Bronchial epithelial cell (primary cell): ENCODE measurements at places on chromosomes 1 and 21.

DNA sequence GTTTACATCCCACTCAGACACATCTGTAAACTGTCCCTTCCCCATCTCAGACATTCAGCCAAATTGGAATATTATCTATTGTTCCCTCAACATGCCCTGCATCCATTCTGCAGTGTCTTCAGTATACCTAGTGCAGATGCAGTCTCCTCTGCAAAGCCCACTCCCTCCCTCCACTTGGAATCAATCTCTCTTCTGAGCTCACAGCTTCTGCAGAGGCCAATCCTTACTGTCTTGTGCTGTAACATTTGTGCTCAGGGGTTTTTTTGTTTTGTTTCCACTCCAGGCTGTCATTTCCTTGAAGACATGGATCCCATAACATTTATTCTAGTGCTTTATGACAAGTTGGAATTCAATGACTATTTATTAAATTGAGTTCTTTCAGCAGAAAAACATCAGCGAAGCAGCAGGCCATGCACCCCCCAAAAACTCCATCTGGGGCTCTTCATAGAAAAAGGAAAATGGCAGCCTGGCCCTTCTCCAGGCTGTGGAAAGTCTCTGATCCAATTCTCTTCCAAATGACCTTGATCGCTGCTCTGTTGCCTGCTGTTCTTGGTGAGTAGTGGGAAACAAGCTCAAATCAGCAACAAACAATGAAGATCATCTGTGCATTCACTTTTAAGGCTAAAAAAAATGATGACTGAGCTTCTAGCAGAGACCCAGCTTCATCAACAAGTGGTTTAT is 8.7 kb downstream of the C4BPA start:
- no peak for DNase-seq

DNA sequence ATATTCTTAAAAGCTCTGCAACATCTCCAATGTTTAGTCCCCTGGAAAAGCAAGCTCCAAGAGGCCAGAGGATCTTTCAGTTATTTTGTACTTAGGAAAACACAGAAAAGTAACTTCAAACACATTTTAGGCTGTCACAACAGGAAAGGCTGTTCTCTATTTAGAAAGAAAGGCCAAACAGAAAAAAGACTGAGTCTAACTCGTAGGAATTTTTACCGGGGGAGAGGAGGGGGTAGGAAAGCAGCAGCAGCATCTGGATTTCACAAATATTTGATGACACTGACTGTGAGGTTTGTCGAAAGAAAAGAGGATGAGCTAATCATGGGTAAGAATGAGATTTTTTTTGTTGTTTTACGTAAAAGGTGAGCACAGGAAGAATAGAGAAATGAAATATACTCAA is 107.1 kb downstream of the EIF4G3 start:
- no peak for DNase-seq

- DNase-seq: no peak
Measured at GRCh38 chr1:174874331-174875053, 125.3 kb upstream of the CACYBP start.

- no peak for DNase-seq
Measured at GRCh38 chr1:4951601-4952000, 297.2 kb downstream of the AJAP1 start.

DNA sequence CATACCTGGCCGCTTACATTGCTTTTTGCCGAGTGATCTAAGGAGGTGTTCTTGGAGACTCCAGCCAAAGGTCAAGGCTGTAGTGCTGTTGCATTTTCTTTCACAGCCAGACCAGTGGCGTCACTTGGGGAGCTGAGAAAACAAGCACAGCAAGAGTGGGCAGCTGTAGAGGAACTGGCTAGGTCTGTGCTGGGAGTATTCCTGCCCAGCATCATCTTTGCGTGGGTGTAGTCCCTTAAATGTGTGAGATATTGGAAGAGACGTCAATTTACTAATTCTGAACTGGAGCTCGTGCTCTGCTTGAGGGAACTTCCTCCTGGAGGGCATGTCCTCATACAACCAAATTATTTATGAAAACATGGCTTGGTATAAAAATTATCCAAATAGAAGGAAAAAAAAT is 10.2 kb downstream of the UBIAD1 start:
- DNase-seq: no peak

- no peak for DNase-seq
Measured at GRCh38 chr1:3656450-3657095, 4.3 kb downstream of the TP73 start.

DNA sequence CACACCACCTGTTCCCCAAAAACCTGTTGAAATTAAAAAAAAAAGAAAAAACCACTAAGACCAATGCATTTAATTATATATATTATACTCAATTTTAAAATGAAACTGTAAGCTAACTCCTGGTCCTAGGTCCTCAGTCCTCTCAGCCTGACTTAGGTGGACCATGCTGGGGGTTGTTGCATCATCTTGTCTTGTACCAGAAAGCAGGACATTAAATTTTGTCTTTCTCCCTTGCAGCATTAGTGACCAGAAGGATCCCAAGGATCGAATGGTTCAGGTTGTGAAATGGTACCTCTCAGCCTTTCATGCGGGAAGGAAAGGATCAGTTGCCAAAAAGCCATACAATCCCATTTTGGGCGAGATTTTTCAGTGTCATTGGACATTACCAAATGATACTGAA is 97.6 kb downstream of the NRDC start:
- DNase-seq: no peak

- DNase-seq: peak; percentile 55
Measured at GRCh38 chr1:224873434-224874369, 55.8 kb upstream of the DNAH14 start.

DNA sequence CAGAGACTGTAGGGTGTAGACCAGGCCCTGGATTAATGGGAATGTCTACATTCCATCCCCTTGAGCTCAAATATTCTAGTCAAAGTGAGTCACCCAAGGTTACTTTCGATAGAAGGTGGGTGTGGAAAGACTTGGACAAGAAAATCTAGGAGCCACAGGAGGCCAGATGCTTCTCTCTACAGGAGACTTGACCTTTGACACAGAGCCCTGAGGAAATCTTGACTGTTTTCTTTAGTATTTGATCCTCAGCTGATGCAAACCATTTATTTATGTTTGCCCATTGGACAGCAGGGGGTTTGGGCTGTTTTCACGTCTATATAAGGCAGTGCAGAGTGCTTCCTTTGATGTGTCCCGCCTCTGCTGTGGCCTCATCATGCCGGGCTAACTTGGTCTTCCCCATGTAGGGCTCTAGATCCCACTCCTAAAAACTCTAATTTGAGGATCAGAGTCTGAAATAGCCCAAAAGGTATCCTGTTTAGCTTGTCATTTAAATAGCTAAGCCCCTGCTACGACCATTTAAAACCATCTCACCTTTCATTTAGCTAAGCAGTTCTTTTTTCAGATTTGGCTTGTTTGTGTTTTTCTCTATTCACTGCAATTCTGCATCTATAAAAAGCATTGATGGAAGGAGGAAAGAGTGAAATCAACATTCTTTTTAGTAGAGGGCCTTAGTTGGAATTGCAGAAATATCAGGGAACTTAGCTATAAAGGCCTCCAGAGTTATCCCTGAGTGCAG is 15.5 kb upstream of the MAP3K7CL start:
- peak; percentile 88 for DNase-seq

DNA sequence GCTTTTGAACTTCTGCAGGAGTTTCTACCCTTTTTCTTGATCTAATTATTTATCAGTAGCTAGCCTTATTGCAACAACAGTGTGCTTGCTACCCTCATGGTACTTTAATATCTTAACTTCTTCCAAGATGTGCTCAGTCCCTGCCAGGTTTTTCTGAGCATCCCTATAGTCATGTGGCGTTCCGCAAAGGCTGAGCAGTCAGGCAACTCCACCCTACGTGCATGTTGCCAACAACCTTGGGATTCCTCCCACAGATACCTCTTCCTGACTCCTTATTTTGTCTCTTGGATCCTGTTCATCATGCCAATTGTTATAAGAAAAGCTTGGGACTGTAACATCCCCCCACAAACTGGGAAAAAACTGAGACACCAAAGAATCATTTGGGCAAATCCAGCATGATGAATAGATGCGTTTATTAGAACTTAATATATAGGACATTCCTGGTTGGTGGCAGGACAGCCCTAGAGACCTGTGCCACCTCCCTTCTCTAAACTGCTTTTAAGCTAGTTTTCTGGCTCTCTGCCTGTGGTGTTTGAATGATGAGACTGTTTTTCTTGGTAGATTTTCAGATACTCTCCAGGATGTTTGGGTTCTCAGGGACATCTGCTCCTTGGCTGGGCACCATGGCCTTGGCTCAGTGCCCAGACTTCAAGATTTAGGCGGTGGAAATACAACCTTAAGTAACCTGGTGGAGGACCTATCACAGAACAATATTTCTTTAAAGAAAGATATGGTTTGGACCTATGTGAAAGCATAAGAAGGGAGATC is 27.1 kb upstream of the KCTD3 start:
- DNase-seq: no peak

DNA sequence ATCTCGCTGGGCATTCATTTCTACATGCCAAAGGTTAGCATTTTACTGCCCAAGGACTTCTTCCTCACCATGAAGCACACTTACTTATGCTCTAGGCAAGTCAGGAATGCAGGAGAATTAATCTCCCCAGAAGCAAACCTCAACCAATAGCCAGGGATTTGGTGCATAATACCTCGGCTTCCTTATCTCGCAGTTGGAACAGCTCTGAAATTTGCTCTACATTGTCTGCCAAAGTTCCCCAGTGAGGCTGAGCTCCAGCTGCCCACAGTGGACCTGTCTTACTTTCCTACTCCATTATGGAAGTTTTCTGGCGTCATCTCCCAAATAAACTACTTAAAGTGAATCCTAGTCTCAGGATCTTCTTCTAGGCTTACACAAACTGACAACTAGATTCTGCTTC is 57.6 kb upstream of the PPM1J start:
- DNase-seq: no peak

- no peak for DNase-seq
Measured at GRCh38 chr21:24450119-24450518, 1157.2 kb downstream of the MRPL39 start.

DNA sequence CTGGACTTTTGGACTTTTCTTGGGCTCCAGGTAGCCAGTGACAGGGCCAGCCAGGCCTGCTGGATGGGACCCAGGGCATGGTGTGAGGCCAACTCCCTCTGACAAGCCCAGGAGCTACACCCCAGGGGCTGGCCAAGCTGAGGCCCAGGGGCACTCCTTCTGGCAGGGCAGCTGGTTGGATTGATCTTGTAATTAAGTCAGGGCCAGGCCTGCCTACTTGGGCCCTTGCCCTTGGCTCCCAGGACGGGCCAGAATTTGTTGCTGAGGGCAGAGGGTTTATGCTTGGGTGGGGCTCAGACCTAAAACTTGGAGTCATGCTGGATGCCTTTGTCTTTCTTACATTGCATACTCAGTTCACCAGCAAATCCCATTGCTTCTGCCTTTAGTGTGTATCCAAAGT is 20.7 kb downstream of the KCNA2 start:
- no peak for DNase-seq

- DNase-seq: no peak
Measured at GRCh38 chr21:37550157-37550556, 183.6 kb downstream of the DYRK1A start.

DNA sequence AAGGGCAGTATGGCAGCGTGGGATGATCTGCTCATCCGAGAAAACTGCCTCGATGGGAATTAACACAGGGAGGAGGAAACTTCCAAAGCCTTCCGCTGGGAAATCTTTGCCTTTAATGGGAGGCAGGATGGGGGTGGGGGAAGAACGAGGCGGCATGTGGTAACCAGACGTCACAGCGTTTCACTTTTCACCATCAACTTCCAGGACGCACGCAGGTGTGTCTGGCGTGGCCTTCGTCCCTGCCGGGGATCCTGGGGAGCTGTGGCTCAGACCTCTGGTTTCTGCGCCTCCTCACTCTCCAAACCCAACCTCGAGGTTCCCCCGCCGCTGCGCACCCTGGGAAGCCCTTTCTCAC is 282 bp downstream of the RSPH1 start:
- peak; percentile 24 for DNase-seq

GRCh38 chr1:153260585-153261280 is 1.2 kb downstream of the LORICRIN start:
- DNase-seq: peak; percentile 3

DNA sequence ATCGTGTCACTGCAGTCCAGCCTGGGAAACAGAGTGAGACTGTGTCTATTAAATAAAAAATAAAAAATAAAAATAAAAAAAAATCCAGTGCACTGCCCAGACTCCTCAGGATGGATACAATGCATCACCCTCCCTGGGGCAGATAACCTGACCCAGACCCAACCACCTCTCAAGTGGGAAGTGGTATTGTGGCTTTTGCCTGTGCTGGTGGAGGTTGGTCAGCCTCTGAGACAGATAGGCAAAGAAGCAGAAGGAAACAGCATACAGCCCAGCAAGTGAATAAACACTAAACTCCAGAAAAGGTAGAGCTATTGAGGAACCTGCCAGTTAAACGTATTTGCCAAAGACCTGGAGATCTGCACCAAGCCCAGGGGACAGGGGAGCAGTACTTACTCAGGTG is 22.0 kb downstream of the HHIPL2 start:
- no peak for DNase-seq

DNA sequence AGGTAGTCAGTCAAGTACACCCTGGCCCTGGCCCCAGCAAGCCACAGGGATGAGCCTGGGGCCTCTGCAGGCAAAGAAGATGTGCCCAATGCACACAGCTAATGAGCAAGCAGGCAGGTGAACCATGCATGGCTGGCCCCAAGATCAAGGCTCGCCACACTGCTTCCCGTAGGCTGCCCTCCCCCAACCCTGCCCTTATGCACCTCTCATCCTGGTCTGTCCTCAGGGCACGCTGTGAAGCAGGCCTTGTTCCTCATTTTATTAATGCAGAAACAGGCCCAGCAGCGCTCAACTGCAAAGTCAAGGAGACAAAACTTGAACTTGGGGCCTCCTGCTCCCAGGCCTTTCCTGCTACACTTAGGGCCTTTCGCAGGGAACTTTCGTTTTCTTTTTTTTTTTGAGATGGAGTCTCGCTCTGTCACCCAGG is 35.6 kb upstream of the ID3 start:
- DNase-seq: no peak

- no peak for DNase-seq
Measured at GRCh38 chr1:213983493-213984386, 4.0 kb upstream of the PROX1 start.

- no peak for DNase-seq
Measured at GRCh38 chr1:200960948-200961340, 62.6 kb downstream of the KIF21B start.

GRCh38 chr21:38952890-38953289 is 147.2 kb downstream of the ETS2 start:
- DNase-seq: no peak

DNA sequence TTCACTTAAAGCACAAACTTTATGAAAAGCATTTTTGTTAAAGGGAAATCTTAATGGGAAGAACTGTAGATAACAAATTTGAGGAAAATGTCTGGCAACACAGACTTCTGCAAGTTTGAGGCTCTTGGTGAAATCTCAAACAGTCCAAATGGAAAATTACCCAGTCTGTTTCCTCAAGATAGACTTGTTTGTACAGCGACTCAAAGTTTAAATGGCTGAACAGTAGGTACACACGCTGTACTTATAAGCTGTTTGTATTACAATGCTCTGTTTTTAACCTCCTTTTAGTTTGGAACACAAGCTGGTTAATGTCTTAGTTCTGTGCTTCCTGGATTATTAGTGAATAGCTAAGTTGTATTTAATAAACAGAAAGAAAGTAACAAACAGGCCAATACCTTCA is 217.1 kb downstream of the NFIA start:
- DNase-seq: no peak

- no peak for DNase-seq
Measured at GRCh38 chr1:180815188-180815587, 97.5 kb upstream of the KIAA1614 start.

GRCh38 chr1:51378871-51379270 is 48.5 kb upstream of the TTC39A start:
- DNase-seq: no peak
